NCI-H82 (cell line): ENCODE measurements at places on chromosomes 5 and 9.
A peak's percentile ranks its signal among the peaks of the same experiment; 100 is the strongest.

DNA sequence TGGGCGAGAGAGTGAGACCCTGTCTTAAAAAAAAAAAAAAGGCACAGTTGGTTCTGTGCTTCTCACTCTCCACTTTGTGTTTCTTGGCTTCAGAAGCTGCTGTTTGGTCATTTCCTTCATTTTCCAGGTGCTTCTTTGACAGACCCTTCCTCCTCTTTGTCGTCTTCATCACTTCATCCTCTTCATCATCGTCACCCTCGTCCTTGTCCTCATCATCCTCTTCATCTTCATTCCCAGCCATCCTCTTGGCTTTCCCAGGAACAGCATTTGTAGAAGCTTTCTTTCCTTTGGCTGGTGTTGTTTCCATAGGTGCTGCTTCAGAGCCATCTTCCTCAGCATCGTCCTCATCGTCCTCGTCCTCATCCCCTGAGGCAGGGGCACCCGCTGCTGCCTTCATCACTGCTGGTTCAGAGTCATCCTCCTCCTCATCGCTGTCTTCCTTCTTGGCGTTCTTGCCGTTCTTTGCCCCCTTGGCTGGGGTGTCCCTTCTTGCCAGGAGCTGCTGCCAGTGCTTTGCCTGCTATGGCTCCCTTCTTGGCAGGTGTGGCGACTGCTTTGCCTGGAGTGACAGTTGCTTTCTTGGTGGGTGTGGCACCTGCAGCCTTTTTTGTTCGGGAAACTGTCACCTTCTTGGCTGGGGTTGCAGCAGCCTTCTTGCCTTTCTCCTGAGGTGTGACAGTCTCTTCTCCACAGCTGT is 7.1 kb downstream of the RABL6 start:
- no peak for DNase-seq

DNA sequence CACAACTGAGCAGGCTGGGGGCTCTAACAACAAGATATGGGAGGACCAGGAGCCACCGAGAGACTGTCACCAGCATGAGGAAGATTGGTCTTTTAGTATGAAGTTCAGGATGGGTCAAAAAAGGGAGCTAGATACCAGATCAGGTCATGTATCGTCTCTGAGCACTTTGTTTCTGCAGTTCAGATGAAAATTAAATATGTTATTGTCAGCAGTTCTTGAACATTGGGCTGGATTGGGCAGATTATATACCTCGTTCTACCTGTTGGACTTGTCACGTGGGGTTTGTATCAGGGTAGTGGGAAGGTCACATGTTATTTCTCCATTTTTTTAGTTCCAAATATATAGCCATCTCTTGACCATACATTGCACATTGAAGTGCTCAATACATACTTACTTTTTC is 47.3 kb downstream of the RCL1 start:
- DNase-seq: no peak

DNA sequence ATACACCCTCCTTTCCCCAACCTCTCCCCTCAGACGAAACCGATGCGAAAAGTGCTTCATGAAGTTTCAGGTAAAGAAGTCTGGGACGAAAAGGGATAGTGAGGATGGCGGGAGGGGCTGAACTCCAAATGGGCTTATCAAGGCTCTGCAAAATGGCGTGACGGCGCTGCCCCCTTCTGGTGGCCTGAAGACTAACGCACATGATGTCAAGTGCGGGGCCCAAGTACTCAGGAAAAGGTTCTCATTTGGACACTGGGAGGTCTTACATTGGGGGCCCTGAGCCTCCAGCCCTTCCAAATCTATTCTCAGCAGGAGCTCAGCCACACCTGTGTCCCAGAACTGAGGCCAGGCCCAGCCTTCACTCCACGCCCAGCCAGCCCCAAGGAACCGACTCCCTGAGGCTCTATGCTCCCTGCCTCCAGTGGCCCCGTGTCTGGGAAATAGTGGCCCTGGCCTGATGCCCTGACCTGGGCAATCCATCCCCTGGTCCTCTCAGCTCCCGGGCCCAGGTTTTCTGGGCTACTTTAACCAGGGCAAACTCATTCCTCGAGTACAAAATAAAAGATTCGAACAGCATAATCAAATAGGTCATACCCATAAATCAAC is 119.9 kb downstream of the KCNIP1 start:
- peak; percentile 60 for DNase-seq

DNA sequence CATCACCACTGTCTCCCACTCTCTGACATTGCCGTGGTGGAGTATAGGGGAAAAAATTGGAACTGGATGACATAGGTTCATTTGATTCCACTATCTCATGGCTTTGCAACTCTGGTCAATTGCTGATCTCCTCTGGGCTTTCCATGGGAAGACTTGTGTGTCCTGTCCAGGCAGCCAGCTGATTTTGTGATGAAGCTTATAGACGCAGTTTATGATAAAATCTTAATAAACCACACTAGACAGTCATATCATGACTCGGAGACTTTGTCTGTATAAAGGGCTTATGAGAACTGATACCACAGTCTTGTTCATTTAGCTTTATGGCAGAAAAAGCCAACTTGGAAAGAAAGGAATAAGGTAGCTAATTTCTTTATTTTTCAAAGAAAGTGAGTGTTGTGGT is 296.5 kb downstream of the MAST4 start:
- no peak for DNase-seq

DNA sequence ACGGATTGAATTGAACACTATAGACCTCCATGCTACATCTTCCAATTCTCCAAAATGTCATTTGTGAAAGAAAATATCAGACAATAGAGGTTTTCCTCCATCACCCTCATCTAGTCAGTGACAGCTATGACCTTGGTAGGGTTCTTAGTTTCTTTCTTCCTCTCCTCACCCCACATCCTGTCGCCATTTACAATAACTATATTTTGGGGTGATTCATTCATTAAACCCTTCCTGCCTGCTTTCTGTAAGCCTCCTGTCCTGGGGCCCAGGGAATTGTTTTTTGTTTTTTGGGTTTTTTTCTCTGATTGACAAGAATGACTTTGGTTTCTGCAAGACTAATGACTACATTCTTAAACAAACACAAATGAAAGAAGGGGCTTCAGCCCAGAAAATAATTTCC is 82.6 kb downstream of the PRELID2 start:
- no peak for DNase-seq

- DNase-seq: peak; percentile 59
Observed at GRCh38 chr9:137128862-137129455, 10.0 kb upstream of the GRIN1 start.

- peak; percentile 72 for DNase-seq
Observed at GRCh38 chr9:125747053-125747764, at the start of gene PBX3. PBX3 (plus strand) TSS chr9:125747373.

DNA sequence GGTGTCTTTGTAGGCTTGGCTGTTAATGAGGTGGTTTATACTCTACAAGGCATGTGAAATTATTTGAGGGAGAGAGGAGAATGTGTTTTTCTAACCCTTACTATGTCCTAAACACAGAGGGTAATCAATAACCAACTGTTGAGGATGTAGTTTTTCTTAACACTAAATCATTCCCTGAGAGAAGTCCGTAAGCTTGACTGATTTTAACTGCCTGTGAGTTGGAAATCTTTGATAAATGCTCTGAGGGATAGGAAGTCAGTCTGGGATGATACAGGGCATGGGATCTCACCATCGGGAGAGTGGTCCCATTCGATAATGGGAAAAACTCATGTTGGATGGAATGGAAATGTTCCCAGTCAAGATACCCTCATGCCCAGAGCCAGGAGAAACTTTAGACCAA is 249.6 kb downstream of the PDZD2 start:
- peak; percentile 52 for DNase-seq

DNA sequence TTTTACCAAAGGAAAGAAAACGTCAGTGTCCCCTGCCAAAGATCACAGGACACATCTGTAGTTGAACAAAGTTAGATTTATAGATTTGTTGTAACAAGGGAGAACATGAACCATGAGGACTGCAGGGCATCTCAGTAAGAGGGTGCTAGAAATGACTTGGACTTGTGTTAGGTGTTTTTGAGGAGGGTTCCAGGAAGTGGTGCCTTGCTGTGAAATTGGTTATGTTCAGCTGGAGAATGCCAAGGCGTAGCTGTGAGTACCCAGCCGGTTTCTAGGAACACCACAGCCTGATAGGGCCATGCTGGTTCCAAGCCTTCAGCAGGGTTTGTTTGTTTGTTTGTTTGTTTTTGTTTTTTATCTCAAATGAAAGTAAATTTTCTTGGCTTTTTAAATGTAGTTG is 5.3 kb downstream of the SPEF2 start:
- DNase-seq: no peak

DNA sequence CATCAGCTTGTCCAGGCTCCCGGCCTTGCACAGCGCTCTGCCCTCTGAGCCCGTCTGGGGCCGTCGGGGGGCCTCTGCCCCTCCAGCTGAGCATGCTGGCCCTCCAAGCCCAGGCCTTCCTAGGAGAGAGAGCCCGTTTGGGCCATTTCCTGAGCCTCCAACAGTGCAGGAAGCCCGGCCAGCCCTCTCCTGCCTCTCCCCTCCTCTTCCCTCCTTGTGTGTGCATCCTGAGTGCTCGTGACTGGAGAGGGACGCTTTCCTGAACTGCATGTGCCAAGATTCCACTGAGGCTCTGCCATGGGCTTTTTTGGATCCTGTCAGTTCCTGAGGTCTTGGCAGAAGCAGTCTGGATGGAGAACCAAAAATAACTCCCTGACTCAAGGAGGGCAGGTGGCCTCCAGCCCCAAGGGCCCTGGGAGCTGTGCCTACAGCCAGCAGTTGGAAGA is 15.6 kb downstream of the OLFM1 start:
- DNase-seq: no peak

GRCh38 chr5:140246378-140247122 is 56.4 kb downstream of the PFDN1 start:
- no peak for DNase-seq

DNA sequence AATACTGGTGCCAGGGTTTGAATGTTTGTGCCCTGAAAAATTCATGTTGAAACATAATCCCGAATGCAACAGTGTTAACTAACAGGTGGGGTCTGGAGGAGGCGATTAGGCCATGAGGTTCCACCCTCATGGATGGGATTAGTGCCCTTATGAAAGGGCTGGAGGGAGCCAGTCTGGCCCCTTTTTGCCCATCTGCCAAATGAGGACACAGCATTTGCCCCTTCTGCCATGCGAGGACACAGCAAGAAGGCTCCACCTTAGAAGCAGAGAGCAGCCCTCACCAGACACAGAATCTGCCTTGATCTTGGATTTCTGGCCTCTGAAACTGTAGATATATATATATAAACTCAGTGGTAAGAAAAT is 32.6 kb upstream of the RNF130 start:
- DNase-seq: peak; percentile 93

GRCh38 chr5:58911270-58911669 is 328.4 kb downstream of the RAB3C start:
- no peak for DNase-seq

DNA sequence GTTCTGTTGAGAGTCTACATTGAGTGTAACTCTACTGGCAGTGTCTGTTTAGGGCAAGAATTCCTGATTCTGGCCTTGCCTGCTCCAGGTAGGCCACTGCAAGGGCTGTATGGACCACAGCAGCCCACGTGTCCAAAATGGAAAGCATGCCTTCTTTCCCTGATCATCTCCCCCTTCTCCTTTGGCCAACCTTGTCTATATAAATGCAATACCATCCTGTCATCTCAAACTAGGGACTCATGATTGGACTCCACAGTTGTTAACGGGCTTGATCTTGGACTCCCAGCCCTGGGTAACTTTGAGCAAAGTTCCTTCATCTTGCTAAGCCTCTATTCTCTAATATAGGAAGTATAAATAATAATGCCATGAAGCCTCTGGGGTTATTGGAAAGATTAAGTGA is 533.6 kb downstream of the BNC2 start:
- no peak for DNase-seq

GRCh38 chr5:168318240-168318639 is 26.8 kb downstream of the WWC1 start:
- no peak for DNase-seq

GRCh38 chr5:154088801-154089200 is 50.0 kb downstream of the MFAP3 start:
- no peak for DNase-seq

DNA sequence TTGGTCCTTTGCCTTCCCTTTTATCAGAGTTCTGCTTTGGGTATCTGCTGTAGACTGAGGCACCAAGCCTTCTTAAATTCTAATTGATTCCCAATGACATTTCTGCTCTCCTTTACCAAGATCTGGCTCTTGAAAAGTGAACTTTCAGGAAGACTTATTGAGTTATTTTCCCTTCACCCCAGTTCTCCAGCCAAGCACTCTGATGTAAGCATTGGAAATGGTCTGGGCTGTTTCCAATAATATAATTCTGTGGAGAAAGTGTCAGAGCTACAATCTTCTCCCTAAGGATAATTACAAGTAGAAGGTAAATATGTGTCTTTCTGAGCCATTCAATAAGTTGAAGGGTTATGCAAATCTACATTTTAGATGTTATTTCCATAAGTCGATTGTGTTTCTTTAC is 30.8 kb downstream of the BTF3 start:
- DNase-seq: no peak

GRCh38 chr9:37082214-37082765 is 38.1 kb upstream of the ZCCHC7 start:
- peak; percentile 27 for DNase-seq

DNA sequence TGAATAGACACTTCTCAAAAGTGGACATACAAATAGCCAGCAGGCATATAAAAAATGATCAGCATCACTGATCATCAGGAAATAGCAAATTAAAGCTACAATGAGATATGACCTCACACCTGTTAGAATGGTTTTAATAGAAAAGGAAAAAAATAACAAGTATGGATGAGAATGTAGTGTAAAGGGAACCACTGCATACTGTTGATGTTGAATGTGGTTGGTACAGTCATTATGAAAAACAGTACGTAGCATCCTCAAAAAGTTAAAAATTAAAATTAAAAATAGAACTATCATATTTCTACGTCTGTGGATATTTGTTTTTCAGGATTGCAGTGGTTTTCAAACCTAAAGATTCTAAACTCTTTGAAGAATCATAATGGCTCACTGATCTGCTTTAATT is 215.1 kb upstream of the NREP start:
- DNase-seq: no peak

- DNase-seq: no peak
Observed at GRCh38 chr9:128946571-128947276, 679 bp downstream of the DOLK start.

DNA sequence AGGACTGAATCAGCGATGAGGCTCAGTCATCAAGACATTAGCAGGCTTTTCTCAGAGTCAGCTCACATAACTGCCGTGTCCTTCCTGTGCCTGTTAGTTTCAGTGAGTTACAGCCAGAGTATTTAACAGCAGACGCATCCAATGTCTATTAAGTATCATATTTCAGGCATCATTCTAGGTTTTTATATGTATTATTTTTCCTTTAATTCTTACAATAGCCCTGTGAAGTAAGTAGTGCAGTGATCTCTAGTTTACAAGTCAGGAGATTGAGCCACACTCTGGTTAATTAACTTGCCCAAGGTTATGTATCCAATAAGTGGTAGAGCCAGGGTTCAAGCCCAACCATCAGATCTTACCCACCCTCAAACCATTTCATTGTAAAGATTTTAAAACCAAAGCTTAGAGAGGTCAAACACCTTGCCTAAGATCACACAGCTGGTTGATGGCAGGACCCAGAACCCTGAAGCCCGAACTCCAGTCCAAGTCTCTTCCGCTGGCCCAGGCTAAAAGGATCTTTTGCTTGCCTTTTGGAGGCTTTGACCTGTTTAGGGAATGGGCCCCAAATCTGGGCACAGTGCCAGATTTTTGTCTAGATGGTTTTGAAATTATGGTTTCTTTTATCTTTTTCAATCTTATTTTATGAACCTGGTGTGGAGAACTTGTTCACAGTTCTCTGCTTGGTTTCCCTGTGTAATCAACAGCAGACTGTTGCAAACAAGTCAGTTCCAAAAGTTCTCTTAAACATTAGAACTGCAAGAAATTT is 261.2 kb upstream of the CLINT1 start:
- no peak for DNase-seq
